Stimulated activated CD8-positive, alpha-beta memory T cell treated with anti-CD3 and anti-CD28 coated beads, Interleukin-4, amount 100 ng/mL, for 1 hour (primary cell): ENCODE measurements at places on chromosomes 5 and 9.

DNA sequence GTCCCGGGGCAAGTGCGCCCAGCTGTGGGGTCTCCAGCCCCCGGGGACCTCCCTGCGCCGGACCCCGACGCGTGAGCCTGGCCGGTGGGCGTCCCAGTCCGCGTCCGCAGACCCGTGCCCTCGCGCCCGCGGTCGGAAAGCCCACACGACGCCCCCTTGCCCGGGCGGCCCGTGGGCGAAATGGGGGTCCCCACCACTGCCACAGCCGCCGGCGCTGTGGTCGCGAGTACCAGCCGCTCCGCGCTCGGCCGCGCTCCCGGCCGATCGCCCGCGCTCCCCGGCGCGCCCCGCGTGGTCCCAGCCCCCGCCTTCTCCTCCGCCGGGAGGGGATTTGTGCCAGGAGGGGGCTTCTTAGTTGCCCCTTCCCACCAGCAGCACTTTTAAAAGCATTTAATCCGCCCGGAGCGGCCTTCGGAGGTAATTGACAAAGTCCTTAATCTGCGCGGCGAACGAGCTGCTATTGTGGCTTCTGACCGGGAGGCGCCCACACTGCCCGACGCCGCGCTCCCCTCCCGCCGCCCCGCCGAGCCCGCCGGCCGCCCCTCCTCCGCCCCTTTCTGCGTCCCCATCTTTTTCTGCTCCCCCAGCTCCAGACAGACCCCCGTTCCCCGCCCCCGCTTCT, 469 bp upstream of the FIBCD1 start:
- DNase-seq: no peak

DNA sequence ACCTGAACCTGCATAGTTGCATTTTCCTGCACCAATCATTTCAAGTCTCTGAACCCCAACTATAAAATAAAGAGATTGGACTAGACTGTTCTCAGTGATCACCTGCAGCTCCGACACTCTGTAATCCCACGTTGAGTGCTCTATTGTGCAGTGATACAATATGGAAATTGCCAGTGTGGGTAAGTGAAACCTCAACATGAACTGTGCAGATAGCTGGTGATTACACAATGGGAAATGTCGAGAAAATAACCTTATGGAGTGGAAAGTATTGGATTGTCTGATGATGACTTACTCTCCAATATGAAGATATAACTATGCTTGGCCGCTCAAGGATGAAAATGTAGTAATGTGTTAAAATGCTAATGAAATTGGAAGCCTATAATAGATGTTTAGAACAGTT, 293.1 kb upstream of the BRINP1 start:
- DNase-seq: no peak

GRCh38 chr5:124342584-124342983, 403.9 kb downstream of the ZNF608 start:
- DNase-seq: no peak

DNA sequence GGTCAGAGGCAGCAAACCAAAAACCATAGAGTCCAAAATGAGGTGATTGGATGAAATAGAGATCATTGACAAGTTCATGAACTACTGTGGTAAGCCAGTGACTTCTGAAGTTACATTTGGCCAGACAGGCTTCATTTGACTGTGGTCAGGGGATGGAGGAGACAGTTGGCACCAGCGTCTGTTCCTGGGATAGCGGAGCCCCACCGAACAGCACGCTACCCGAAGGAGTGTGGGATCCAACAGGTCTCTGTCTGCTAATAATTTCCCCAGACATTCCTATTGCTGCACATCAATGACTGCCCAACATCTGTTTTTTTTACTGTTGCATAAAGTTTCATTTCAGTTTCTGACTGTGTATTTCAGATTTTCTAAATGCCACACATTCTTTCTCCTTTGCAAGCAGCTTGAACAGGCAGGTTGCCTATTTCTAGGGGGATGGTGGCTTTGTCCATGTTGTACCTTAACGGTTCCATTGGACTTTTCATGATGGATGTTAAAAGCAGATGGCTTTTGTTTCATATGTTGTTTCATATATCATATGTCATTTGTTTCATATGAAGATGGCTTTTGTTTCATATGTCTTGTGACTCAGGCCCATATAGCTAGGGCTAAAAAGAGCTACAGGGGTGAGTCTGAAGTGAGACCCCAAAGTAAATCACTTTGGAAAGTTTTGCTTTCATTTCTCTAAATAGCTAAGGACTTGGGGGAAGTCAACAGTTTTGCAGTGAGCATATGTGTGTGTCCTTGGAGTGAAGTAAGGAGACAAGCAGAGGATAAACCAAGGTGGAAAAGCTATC, 180.8 kb downstream of the GOLPH3 start:
- no peak for DNase-seq

DNA sequence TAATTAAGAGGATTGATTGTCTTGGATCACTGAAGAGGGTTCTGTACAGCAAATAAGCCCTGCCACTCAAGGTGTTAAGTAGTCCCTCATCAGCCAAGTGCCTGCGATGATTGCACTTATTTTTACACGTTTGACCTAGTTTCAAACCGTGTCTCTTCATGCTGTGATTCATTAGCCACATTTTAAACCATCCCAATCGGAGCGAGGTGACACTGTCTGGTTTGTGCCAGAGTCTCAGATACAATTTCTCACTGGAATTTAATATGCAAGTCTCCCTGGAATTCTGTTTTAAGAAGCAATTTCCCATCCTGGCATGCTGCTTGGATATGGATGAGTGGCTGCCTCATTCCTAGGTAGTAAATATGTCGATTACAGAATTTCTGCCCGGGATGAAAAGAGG, 1.6 kb downstream of the INSYN2B start:
- DNase-seq: no peak

DNA sequence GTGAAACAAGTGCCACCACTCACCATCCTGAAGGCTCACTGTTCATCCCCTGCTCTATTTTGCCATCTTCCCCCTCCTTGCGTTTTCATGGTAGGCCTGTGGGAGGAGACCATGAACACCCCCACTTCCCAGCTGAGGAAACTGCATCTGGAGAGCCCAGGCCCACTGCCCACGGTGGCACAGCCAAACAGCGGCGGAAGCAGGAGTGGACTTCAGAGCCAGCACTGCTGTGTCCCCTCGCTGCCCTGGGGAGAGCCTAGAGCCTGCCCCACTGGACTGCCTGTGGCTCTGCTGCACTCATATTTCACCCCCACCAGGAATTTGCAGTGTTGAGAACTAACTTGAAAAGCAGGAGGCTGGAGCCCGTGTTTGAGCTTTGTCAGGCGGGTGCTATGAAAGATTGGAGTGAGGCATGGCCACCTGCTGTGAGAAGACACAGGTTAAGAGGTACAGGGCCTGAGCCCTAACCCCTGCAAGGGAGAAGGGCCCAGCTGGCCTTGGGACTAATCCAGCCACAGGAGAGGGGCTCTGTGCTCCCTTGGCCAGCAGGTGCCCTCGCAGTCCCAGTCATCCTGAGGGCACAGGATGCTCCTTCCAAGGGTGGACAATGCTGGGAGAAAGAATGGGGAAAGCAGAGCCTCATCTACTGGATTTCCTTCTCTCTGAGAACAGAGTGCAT, 79.0 kb downstream of the MACROH2A1 start:
- no peak for DNase-seq

DNA sequence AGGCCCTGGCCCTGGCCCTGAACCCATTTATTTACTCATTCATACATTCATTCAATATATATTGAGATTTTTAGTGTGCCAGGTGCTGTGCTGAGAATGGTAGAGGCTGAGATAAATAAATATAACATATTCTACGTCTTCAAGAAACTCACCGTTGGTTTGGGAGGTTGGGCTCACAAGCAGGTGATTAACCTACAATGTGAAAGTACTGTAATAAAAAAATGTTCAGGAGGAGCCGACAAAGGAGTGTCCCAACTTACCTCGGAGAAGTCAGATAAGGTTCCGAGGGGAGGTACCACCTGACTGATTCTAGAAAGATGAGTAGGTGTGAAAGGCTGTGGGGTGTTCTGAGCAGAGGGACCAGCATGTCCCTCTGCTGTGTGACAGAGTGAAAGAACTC, 479.6 kb upstream of the KLF4 start:
- no peak for DNase-seq
